ENCODE measurements at places on chromosomes 5 and 9.

DNA sequence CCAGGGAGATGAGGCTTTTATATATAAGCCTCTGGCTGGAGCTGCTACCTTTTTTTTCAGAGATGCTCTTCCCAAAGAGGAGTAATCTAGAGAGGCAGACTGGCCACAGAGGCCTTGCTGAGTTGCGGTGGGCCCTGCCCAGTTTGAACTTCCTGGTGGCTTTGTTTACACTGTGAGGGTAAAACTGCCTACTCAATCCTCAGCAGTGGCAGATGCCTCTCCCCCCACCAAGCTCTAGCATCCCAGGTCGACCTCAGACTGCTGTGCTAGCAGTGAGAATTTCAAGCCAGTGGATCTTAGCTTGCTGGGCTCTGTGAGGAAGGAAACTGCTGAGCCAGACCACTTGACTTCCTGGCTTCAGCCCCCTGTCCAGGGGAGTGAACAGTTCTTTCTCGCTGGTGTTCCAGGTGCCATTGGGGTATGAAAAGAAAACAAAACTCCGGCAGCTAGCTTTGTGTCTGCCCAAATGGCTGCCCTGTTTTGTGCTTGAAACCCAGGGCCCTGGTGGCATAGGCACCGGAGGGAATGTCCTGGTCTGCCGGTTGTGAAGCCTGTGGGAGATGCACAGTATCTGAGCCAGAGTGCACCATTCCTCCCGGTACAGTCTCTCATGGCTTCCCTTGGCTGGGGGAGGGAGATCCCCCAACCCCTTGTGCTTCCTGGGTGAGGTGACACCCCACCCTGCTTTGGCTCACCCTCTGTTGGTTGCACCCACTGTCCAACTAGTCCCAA is 219.5 kb upstream of the IZUMO3 start:
- DNase-seq = no peak

GRCh38 chr5:102511666-102512065 is 12.9 kb upstream of the SLCO6A1 start:
- DNase-seq = no peak

GRCh38 chr5:109830955-109831502 is 141.3 kb downstream of the MAN2A1 start:
- DNase-seq = no peak

- no peak for DNase-seq
These were observed 2.3 kb downstream of the CCNI2 start for GRCh38 chr5:132749506-132749905.

DNA sequence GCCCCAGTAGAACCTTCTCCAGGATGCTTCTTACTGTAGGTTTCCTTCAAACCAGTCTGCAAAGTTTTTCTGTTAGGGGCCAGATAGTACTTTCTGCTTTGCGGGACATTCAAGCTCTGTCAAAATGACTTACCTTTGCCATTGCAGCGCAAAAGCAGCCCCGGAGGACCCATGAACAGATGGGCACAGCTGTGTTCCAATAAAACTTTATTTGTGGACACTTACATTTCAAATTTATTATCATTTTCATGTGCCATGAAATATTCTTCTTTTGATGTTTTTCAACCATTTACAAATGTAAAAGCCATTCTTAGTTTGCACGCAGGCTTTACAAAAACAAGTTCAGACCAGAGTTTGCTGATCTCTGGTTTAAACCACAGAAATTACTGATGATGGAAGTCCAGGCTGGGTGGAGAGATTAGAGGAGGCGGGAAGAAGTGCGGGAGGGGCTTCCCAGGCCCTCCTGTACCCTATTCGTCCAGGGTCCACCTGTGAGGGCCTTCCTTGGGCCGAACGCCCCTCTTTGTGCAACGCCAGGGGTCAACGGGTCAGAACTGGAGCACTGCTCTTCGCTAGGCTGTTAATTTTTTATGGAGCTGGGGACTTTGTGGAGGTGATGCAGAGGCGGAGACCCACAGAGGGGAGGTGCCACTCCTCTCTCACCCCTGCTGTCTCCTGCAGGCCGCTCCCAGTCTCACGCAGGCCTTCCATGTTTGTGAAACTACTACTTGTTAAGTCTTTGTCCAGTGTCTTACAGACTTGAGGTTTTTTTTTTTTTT is 7.6 kb upstream of the ASS1 start:
- DNase-seq = no peak

DNA sequence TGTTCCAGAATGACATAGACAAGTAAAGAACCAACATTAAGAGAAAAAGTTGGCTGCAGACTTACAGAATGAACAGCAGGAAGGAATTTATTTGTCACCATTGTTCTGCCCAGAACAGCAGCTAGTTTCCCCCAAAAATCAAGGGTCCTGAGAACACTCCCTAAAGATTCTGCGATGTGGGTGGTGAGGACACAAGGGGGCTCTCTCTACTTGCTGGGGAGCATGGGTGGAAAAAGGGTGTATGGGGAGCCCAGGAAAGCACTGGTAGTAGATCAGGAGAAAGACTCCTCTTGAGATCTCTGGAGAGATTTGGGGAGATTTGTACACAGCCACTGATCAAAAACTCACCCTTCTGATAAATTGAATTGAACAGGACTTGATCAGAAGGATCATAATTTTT is 316.5 kb downstream of the KCTD16 start:
- no peak for DNase-seq

- no peak for DNase-seq
These were observed 46.4 kb upstream of the DNAH5 start for GRCh38 chr5:13990896-13991295.

DNA sequence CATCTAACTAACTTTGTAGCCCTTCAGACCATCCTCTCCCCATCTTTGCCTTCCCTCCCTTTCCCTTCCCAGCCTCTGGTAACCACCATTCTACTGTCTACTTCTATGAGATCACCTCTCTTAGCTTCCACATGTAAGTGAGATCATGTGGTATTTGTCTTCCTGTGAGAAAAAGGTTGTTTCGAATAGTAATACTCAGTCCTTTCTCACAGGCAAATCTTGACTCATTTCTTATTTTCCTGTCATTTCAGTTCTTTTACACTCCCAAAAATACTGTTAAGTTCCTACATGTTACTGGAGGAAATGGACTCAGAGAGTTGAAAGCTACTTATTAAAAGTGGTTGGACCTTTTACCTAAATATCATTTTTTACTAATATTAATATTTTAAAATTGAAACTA is 82.1 kb downstream of the SLF1 start:
- DNase-seq = no peak

DNA sequence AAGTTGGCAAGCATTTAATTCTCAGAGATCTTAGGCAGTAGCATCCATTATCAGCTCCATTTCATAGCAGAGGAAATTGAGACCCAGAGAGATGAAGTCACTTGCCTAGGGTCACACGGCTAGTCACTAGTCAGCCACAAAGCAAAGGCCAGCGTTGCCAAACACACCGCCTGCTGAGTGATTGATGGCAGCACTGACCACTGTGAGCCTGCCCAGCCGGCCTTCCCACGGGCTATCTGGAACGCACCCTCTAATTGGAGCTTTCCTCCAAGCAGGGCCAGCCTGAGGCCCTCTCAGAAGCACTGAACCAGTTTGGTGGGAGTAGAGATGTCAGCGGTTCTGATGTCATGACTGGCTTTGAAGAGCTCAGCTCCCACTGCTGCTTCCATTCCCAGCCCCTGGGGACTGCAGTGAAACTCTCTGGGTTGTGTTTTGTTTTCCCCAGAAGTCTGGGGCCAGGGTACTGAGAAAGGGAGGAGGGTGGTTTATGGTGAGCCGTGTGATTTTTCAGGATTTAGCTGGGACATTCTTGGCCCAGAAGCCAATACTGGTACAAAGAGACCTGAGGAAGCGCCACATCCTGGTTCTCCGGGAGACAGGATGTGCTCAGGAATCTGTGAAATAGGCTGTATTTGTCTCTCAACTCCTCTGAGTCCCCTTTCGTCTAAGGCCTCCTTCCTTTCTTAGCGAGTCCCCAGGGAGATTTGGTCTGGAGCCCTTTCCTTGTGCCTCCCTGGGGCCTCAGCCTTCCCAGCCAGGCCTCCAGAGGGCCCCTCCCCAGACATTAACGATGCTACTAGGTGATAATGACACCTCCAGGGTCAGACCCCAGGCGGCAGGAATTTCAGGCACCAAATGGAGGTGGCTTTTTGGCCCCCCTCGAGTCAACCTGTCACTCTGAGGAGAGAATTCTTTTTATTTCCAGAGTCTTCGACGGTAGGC is 44.5 kb downstream of the SPRY4 start:
- no peak for DNase-seq

Measured in stimulated activated CD4-positive, alpha-beta T cell treated with anti-CD3 and anti-CD28 coated beads, Interleukin-1b, Interleukin-23, amount 100 ng/mL, for 4 hours (primary cell).